NCI-H1417 (cell line): ENCODE measurements at places on chromosomes 5 and 9.

DNA sequence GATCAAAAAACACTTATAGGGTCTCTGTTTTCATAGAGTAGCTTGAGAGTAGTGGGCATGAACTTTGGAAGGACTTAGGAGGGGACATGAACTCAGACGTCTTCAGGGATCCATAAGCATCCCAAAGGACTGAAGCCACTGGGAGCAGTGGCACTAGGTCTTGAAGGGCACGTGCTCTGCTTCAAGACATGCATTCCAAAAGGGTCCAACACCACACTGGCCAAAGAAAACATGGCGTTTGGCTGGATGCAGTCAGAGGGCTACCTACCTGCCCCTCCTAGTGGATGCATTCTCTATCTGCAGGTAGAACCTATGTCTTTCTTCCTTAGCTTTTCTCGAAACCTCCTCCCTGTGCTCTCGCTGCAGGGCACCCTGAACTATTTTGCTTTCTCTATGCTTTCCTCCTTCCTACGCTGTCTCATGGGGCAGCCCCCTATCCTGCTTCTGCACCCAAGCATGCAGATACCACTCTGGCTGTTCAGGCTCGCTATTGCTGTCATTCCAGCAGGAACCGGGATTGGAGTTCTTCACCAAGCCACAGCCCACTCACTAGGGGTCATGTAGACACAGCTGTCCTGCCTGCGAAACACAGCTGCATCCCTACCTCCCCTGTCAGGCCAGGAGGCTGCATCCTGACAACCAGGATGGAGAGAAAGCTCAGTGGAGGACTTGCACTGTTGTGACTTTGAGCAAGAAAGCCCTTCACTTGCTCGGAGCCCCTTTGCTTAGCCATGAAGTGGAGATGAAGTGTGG lies 11.9 kb downstream of the FAM240B start:
- peak; percentile 36 for DNase-seq

DNA sequence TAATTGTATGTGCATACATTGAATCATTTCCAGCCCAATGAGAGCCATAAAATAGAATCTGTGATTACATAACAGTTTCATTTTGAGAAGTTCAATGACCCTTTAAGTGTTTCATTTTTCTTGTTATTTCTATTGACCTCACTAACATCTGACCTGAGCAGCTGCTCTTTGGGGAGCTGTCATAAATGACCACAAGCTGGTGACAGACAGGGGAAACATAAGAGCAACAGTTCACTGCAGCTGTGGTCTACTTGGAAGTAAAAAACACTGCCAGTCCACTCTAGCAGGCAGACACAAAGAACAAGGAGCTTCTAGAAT lies 265.4 kb downstream of the DTWD2 start:
- no peak for DNase-seq

- no peak for DNase-seq
Observed at GRCh38 chr5:139712412-139712811, 64.3 kb downstream of the CXXC5 start.

- peak; percentile 22 for DNase-seq
Observed at GRCh38 chr9:116952436-116952810, 265.3 kb downstream of the TRIM32 start.

GRCh38 chr9:36845844-36846243 lies 188.2 kb downstream of the PAX5 start:
- no peak for DNase-seq

DNA sequence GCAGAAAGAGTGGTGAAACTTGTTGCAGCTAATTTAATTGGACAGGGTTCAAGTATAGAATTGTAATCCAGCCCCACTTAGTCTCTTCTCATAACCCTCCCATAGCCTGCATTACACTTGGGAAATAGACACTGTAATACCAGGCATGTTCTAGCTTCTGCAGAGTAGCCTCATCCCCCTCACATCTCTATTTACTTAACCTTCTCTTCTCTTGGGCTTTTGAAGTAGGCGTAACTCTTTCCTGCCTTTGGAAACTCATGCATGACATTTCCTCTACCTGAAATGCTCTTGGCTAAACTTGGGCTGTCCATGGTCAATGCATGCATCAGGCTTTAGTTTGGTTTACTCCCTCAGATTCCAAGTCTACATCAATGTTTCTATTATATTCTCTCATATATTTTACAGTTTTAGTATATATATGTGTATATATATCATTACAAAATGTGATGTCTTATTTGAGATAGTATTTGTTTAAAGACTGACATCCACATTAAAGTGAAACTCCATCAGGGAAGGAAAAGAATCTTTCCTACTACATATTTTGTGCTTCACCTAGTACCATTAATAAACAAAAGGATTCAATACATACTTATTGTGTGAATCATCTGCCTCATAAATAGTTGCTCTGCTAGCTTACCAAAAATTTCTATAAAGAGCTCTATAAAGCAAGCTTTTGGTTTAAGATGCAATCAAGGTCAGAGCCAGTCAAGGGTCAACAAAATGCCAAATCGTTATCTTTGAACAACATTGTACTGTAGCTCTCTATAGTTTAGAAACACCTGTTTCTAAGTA lies 1158.0 kb downstream of the MAT2B start:
- no peak for DNase-seq
